ENCODE measurements at places on chromosomes 3 and 15. TPM values are rescaled to one million over a fixed set of nuclear protein-coding genes. Genes with fewer than 3 reads are reported as not detected.

DNA sequence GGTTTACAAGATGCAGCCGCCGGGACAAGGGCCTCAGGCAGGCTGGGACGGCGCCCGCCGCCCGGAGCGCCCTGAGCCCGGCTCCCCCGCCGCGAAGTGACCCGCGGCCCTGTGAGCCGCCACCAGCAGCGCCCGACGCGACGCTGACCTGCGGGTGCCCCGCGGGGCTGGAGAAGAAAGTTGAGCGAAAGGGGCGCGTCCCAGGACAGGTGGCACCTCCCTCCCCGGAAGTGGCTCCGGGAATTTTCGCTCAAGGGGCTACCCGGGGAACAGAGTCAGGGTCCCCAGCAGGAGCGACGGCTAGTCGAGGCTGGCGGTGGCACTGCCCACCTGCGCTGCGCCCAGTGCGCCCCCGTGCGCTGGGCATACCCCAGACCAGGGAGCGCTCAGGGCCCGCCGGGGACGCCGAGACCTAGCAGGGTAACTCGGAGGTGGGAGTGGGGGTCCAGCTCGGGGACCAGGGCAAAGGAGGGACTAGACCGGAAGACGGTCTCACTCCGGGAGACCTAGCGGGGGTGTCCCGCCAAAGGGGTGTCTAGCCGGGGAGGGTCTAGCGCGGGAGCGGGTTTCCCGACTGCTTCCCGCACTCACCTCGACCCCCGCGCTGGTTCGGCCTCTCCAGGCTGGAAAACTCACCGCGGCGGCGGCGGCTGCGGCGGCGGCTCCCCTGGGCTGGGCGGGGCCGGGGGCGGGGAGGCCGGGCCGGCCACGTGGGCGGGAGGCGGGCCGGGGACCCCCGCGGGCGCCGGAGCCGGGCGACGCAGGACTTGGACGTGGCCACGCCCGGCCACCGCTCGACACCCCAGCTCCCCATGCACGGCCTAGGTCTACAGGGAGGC, 18.4 kb downstream of the SPATA12 start:
- peaks cover 3% of the 10 kb centered on the region for H3K4me1 ChIP-seq
- H3K36me3 ChIP-seq = no peaks in the 10 kb centered on the region
- H3K27me3 ChIP-seq = peaks cover 56% of the 10 kb centered on the region
- peak overlapping the region; percentile 47 for H3K4me3 ChIP-seq

DNA sequence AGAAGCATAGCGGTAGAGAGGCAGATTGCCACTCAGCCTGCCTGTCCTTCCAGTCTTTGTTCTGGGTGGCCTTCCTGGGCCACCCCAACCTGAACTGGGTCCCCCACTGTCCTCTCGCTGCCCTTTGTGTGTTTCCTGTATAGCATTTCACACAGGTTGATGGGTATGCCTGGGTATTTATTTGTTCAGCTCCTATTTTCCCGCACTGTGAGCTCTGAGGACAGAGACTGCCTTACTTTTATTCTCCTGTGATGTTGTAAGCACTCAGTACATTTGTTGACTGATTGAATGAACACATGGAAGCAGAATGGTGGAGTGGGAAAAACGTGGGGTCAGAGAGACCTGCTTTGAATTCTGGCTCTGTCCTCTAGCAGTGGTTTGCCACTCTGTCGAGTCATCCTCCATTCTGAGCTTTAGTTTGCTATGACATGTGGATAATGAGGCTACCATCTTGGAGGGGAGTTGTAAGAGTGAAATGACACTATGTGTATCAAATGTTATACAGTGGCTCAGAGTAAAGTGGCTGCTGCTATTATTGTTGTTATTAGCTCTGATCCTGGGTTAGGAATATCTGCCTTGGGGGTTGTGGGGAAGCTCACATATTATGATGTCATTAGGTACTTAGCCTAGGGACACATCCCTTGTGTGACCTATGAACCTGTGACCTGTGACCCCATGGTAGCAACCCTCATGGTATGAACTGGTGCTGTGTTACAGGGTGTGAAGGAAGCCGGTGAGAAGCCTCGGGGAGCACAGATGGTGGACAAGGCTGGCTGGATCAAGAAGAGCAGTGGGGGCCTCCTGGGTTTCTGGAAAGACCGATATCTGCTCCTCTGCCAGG, 6.4 kb downstream of the PLEKHO2 start:
- H3K4me3 ChIP-seq = no peak overlapping the region
- H3K4me1 ChIP-seq = peaks cover 51% of the 10 kb centered on the region
- H3K27ac ChIP-seq = no peak overlapping the region
- H3K27me3 ChIP-seq = no peaks in the 10 kb centered on the region

- DNase-seq = no peak
- no peaks in the 10 kb centered on the region for H3K27me3 ChIP-seq
- H3K4me1 ChIP-seq = no peaks in the 10 kb centered on the region
- no peak overlapping the region for H3K27ac ChIP-seq
- H3K4me3 ChIP-seq = no peak overlapping the region
These were observed 411.3 kb downstream of the GRM7 start for GRCh38 chr3:7272203-7272602.

DNA sequence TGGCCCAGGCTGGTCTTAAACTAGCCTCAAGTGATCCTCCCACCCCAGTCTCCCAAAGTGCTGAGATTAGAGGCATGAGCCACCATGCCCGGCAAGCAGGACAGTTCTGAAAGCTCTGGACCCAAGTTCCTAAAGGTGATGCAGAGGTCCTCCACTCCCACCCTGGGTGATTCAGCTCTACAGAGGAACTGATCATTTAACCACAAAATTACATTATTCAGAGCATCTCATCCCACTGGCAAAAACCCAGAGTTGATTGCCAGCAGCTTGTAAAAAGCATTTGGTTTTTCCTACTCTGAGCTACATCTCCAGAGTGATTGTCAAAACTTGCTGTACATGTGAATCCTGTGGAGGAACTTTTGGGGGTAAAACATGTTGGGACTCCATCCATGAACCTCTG, 60.2 kb downstream of the SLTM start:
- no peak for DNase-seq
- H3K4me1 ChIP-seq = no peaks in the 10 kb centered on the region
- no peaks in the 10 kb centered on the region for H3K27me3 ChIP-seq
- H3K36me3 ChIP-seq = peaks cover 17% of the 10 kb centered on the region
- H3K27ac ChIP-seq = no peak overlapping the region

Gene KIF9
- total RNA-seq = 3.6 TPM

Gene GOLGA8R
- 2.7 TPM for total RNA-seq

Gene USP3
- total RNA-seq = 62.7 TPM

DNA sequence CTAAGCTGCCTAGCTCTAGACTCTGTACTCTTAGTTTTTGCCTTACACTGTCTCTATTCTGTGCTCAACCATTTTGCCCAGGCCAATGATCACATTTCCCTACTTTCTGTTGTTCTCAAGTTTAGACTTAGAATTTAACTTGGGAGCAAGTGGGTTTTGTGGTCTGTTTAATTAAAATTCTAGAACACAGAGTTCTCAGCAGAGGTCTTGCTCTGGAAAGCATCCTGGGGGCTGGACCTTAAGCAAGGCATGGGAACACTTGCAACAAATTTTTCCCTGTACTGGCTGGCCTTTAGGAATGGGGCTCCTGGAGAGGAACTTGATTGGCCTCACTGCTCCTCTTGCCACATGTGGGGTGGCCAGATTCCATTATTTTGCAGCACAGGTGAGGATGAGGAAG, 236.3 kb upstream of the LRTM1 start:
- no peaks in the 10 kb centered on the region for H3K36me3 ChIP-seq
- H3K27ac ChIP-seq = no peak overlapping the region
- no peaks in the 10 kb centered on the region for H3K4me1 ChIP-seq
- no peaks in the 10 kb centered on the region for H3K27me3 ChIP-seq
- no peak overlapping the region for H3K4me3 ChIP-seq

DNA sequence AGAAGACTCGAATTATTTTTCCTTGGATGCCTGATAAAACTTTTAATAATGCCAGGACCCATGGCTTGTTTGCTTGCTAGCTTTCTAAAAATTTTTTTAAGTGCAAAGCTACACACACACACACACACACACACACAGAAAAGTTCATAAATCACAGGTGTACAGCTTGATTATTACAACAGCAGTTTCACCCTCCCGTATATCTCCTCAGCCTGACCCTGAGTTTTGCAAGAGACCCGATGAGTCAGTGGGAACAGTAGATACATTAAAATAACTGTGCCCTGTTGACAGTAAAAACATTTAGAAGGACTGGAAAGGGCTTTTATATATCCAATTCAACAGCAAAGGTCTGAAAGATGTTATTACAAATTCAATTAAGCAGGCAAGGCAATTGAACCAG, 46.7 kb downstream of the EMC4 start:
- H3K36me3 ChIP-seq = peaks cover 18% of the 10 kb centered on the region
- H3K27ac ChIP-seq = no peak overlapping the region
- H3K27me3 ChIP-seq = no peaks in the 10 kb centered on the region
- H3K4me1 ChIP-seq = no peaks in the 10 kb centered on the region
- H3K4me3 ChIP-seq = no peak overlapping the region

- H3K36me3 ChIP-seq = no peaks in the 10 kb centered on the region
- DNase-seq = peak; percentile 59
- H3K4me3 ChIP-seq = peak overlapping the region; percentile 17
These were observed 10.4 kb downstream of the PEAK1 start for GRCh38 chr15:77409259-77410156.

DNA sequence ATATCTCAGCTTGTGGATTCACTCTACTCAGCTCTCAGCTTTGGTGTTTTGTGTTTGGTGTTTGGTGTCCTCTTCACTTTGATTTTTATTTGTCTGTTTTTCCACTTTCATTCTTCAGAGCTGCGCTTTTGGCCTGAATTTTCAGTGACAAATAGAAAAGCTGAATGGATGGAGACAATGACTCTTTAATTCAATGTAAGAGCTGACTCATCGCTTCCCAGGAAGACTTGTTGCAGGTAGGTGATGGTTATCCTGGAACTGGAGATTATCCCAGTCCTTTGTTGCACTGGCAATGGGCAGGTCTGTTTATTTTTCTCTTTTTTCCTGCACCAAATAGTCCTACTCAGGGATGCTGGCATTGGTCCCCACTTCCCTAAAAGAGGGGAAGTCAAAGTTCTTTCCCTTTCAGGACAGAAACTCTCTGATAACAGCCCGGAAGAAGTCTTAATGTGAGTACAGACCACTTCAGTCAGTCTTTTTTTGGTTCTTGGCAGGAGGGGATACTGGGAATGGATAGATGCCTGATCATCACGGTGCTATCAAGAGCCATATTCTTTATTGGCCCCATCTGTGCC, 12.4 kb upstream of the AEN start:
- peaks cover 2% of the 10 kb centered on the region for H3K36me3 ChIP-seq
- no peak overlapping the region for H3K4me3 ChIP-seq
- peaks cover 14% of the 10 kb centered on the region for H3K4me1 ChIP-seq
- H3K27ac ChIP-seq = no peak overlapping the region
- peaks cover 83% of the 10 kb centered on the region for H3K27me3 ChIP-seq

Gene ST8SIA2
- total RNA-seq = not detected

Gene PRKAR2A
- total RNA-seq = 27.2 TPM

DNA sequence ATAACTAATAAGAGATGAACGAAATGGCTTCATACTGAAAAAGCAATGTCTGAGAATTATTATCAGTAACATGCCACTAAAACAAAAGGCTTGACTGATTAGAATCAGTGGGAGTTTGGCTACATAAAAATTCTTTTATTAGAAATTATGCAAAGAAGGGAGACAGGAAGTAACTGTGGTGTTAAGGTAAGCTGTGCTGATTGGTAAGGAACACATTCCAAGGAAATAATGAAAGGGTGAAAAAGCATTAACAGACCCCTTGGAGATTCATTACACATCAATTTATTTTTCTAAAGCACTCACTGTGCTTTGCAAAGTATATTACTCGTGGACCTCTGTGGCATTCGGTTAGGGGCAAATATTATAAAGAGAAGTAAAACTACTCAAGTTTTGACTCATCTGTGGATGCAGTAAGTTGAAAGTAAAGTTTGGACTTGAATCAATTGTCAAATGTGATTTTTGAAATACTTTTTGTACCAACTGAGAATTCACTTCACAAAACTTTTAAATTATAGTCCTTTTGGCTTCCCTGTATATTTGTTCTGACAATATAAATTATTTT, 176.1 kb upstream of the ZPLD1 start:
- H3K27ac ChIP-seq = no peak overlapping the region
- H3K36me3 ChIP-seq = no peaks in the 10 kb centered on the region
- DNase-seq = no peak
- peaks cover 13% of the 10 kb centered on the region for H3K27me3 ChIP-seq
- no peaks in the 10 kb centered on the region for H3K4me1 ChIP-seq

GRCh38 chr15:91263632-91264531, 163.8 kb downstream of the SV2B start:
- H3K27me3 ChIP-seq = peaks cover 22% of the 10 kb centered on the region
- no peak overlapping the region for H3K27ac ChIP-seq

Gene SMCO1
- not detected for total RNA-seq

Gene ROBO2
- not detected for total RNA-seq

GRCh38 chr15:66786708-66787488, 84.9 kb downstream of the SMAD6 start:
- H3K27me3 ChIP-seq = peaks cover 4% of the 10 kb centered on the region
- DNase-seq = no peak
- no peaks in the 10 kb centered on the region for H3K36me3 ChIP-seq
- no peak overlapping the region for H3K4me3 ChIP-seq

Data from activated CD4-positive, alpha-beta T cell treated with anti-CD3 and anti-CD28 coated beads, Interleukin-2, amount 10 ng/mL, durations not matched to agents 7 days and 5 days (primary cell).